ENCODE measurements at places on chromosomes 1 and 21. TPM values are rescaled to one million over a fixed set of nuclear protein-coding genes. Genes with fewer than 3 reads are reported as not detected.

The FCER1A gene
- total RNA-seq, result not detected

The PEA15 gene
- 133 TPM for total RNA-seq

The GLUL gene
- total RNA-seq, result 1,619 TPM

The CD34 gene
- total RNA-seq, result 81.9 TPM

The DAP3 gene
- 50.0 TPM for total RNA-seq

The RAB13 gene
- total RNA-seq, result 105 TPM

The ASTN1 gene
- total RNA-seq, result 0.09 TPM

The DENND2D gene
- total RNA-seq, result 39.3 TPM

GRCh38 chr1:203173566-203173965 is 2.1 kb downstream of the MYBPH start:
- no peak for DNase-seq

- DNase-seq, result no peak
Measured at GRCh38 chr1:103075316-103076000, 32.9 kb downstream of the COL11A1 start.

DNA sequence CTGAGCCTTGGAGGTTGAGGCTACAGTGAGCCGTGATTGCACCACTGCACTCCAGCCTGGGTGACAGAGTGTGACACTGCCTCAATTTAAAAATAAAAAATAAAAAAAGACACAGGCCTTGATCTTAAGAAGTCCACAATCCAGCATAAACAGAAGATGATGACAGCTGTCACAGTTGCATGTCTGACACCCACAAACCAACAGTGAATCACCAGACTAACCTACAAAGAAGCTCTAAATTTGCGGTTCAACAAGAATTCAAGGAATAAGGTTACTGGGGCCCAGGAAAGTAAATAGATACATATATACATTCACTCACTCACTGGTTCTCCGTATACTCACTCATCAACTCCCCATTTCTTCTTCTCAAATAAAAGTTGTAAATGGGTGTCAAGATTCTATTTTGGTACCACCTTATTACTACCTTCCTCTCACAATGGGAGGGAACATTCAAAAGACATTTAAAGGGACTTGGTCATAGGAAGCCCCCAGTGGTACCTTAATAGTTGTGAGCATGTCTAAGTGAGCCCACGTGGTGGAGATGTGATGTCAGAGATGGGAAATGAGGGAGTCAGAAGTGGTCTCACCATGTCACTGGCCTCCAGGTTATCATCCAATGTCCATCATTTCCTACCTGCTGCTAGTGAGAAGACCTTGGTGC is 66.9 kb upstream of the PRDX6 start:
- no peak for DNase-seq

DNA sequence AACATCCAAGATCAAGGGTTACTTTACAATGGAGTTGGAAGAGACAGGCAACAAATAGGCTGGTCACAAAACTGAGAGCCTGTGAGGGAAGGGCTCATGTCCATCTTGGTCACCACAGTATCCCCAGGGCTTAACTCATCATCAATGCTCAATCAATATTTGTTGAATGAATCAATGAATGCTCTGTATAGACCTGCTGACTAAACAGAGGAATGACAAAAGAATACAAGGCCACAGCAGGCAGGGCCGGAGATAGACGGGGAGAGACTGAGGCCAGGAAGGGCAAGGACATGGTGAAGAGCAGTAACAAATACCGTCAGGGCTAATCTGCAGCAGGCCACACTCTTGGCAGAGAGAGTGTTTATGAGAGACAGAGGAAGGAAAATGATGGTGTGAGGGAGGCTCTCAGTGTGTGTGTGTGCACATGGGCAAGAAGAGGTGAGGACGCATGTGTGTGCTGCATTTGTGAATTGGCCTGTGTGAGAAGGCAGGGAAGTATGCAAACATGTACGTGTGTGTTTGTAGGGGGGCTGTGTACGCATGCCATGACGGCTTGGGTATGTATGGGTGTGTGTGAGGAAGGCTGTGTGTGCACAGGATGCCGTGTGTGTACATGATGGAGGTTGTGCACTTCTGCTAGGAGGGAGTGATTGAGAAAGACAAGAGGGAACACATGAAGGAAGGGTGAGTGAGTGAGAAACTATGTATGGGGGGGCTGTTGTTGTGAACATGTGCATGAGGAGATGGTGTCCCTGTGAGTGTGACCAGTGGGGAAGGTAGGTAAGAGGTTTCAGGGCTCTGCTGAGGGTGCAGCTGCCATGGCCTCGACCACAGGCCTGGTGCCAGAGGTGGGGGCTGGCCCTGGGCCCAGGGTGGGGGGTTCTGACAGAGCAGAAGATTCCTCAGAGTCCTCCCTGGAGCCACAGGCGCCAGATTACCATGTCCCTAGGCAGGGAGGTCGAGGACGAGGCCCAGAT is 15.4 kb downstream of the AHDC1 start:
- no peak for DNase-seq

DNA sequence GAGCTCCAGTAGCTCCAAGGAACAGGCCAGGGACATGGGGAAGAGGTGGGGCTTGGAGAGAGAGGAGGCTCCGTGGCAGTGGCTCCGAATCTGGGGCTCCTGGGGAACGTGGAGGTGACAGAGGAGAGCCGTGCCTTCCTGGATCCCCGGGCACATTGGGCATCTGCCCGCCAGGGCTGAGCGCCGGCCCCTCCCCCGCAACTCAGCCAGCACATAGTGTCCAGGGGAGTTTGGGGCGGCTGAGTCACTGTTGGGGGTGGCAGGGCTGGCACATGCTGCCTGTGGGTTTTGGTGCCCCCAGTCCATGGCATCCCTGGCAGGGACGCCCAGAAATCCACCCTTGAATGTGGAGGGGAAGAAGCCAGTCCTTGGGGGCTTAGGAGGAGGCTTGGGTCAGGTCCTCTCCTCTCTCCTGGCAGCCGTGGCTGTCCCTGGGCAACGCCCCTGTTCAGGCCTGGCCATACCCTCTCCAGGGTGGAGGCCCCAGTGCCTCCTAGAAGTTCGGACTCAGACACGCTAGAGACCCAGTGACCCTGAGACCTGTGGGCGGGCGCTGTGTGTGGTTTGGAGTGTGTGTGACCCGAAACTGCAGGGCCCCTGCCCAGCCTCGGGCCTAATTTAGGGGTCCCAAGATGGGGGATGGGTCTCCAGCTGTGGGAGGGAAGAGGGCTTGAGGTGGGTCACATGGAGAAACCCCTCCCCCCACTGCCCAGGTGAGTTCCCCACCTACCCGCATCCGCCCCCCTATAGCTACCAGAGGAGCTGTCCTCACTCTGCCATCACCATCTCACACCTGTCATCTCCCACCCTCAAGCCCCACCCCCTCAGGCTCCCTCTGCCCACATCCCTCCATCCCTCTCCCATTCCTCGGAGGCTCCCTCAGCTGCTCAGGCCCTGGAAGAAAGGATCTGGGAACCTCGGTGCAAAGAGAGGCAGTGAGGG is 1.6 kb downstream of the HSPB7 start:
- DNase-seq, result no peak

DNA sequence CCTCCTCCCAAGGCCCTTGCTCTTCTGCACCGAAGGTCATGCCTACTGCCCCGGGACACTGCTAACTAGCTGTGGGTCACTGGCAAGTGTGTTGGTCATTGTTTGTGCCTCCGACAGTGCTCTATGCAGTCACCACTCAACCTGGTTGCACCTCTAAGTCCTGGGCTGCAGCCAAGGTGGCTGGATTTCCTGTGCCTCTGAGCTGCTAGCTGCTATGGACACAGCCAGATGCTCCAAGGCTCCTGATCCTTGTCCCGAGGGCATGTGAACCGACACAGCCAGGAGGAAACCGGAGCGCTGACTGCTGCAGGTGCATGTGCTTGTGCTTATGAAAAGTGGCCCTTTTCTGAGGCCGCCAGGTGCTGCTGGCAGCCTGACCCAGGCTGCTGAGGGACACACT is 14.7 kb upstream of the SPOCD1 start:
- DNase-seq, result no peak

GRCh38 chr1:171212607-171213351 is 27.7 kb downstream of the FMO2 start:
- DNase-seq, result no peak

GRCh38 chr1:209628618-209629299 is 23.5 kb downstream of the LAMB3 start:
- DNase-seq, result no peak

GRCh38 chr1:14328685-14329084 is 269.8 kb upstream of the KAZN start:
- DNase-seq, result no peak

- no peak for DNase-seq
Measured at GRCh38 chr1:59411147-59411546, 114.3 kb downstream of the FGGY start.

GRCh38 chr1:89363638-89364536 is at the start of gene GBP6:
TSS of gene GBP6 (plus strand) at chr1:89364059. CDS start at chr1:89368552, 4,493 bp downstream.
- peak; percentile 16 for DNase-seq

- DNase-seq, result peak; percentile 50
Measured at GRCh38 chr1:32702599-32703478, at the start of gene SYNC. TSS of gene SYNC (minus strand) at chr1:32702770. CDS start at chr1:32702660, 110 bp downstream.

DNA sequence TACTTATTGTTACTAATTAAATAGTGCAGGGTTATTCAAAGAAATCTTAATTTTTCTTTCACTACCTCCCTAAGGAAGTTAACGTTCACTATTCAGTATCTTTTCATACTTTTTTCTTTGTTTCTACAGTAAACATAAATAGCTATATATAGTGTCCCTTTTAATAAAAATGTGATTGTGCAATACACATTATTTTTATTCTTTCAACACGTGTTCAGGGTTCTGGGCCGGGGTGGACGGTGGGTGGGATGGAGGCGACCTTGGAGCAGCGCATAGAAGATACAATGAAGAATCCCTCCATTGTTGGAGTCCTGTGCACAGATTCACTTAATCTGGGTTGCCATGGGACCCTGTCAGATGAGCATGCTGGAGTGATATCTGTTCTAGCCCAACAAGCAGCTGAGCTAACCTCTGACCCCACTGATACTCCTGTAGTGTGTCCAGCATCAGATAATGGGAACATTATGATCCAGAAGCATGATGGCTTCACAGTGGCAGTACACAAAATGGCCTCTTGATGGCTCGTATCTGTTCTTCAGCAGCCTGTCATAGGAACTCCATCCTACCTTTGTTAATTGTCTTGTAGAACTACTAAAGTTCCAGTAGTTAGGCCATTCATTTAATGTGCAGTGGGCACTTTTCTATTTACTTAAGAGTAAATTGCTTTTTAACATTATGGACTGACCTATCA is 155.9 kb upstream of the L1TD1 start:
- DNase-seq, result no peak

DNA sequence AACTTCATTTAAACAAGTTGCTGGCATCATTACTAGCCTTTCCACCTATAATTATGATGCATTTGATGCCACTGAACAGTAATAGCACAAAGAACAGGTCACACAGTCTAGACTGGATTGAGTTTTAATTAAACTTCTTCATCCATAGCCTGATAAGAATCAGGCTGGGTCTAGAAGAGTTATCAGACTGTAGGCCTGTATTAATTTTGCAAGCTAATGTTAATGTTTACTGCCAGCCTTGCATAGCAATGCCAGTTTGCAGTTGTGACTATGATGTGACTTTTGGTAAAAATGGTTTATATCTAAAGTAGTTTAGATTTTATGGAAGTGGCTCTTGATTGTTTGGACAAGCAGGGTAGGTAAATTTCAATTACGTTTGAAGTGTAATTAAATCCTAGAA is 68.0 kb downstream of the PRKAA2 start:
- DNase-seq, result no peak

- DNase-seq, result no peak
Measured at GRCh38 chr1:52166996-52167753, 25.3 kb downstream of the ZFYVE9 start.

- DNase-seq, result no peak
Measured at GRCh38 chr1:38905985-38906384, 24.6 kb upstream of the GJA9 start.

DNA sequence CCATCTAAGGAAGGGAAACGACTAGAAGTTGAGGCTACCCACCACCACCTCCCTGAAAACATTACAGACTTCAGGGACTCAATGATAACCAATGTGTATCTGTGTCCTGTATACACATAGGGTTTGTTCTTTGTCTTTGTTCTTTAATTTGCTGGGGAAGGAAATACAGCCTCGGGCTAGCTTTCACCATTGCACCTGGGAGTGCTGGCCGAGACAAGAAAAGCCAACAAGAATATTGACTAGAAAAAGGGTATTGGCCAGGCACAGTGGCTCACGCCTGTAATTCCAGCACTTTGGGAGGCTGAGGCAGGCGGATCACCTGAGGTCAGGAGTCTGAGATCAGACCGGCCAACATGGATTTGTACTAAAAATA is 50.4 kb downstream of the MDM4 start:
- DNase-seq, result no peak

DNA sequence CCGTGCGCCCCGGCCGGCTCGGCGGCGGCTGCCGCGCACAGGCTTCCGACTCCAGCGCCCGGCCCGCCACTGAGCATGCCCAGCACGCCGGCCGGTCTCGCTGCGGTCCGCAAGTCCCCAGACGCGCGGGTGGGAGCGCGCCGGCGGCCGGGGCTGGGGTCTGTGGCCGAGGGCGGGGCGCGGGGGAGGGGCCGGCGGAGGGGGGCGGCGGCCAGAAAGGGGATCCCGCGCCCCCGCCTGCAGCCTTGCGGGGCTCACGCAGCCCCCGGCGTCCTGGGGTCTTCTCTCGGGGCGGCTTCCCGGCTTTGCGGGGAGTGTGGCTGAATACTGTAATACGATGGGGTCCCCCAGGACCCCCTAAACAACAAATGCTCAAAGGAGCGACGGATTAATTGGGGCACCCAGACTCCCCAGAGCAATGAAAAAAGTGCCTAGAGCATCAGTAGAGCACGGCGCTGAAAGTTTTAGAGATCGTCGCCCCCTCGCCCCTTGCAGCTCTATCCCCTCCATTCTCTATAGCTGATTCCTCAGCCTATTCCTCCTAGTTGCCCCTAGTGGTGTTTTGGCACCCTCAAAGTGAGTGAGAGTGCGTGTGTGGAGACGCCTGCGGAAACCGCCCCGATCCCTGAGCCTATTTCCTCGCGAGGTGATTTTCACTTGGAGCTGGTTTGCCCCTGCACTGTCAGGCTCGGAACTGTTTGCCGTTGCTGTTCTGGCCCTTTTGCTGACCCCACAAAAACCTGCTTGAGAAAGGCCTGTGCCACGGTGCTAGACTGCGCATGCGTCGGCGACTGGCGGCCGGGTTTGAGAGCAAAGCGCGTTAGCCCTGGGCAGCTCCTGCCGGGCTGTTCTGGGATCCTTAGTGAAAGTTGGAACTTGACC is at the start of gene VAV3:
VAV3 (minus strand) TSS at position 71 of the 882 bp plus-strand sequence. CDS start 311 bp downstream, outside the sequence.
- DNase-seq, result peak; percentile 87
